ENCODE measurements at places on chromosomes 2 and 18. TPM values are rescaled to one million over a fixed set of nuclear protein-coding genes. Genes with fewer than 3 reads are reported as not detected.

GRCh38 chr2:170298115-170298514, 120.2 kb downstream of the MYO3B start:
- H3K36me3 ChIP-seq: no peaks in the 10 kb centered on the region
- no peaks in the 10 kb centered on the region for H3K4me1 ChIP-seq
- DNase-seq: no peak
- no peak overlapping the region for H3K4me3 ChIP-seq
- no peaks in the 10 kb centered on the region for H3K27me3 ChIP-seq

PROM2 gene
- 11.5 TPM for total RNA-seq

GRCh38 chr2:115303-115702, 69.0 kb upstream of the FAM110C start:
- H3K4me3 ChIP-seq: no peak overlapping the region
- peak; percentile 32 for DNase-seq
- H3K36me3 ChIP-seq: no peaks in the 10 kb centered on the region
- no peaks in the 10 kb centered on the region for H3K27me3 ChIP-seq
- no peaks in the 10 kb centered on the region for H3K4me1 ChIP-seq
- H3K27ac ChIP-seq: no peak overlapping the region

DNA sequence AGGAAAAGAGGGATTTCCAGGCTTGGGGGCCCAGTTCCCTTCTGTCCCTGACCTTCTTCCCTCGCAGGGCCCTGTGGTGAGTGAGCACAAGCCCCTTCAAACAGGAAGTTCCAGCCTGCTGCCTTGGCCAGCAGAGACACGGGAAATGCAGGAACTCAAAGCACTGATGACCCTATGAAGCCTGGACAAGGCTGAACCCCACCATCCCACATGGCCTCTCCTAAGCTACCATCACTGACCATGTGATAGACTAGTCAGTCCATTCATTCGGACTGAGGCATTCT, 196.4 kb downstream of the TNS1 start:
- H3K4me3 ChIP-seq: no peak overlapping the region
- H3K36me3 ChIP-seq: peaks cover 79% of the 10 kb centered on the region
- no peak for DNase-seq

DNA sequence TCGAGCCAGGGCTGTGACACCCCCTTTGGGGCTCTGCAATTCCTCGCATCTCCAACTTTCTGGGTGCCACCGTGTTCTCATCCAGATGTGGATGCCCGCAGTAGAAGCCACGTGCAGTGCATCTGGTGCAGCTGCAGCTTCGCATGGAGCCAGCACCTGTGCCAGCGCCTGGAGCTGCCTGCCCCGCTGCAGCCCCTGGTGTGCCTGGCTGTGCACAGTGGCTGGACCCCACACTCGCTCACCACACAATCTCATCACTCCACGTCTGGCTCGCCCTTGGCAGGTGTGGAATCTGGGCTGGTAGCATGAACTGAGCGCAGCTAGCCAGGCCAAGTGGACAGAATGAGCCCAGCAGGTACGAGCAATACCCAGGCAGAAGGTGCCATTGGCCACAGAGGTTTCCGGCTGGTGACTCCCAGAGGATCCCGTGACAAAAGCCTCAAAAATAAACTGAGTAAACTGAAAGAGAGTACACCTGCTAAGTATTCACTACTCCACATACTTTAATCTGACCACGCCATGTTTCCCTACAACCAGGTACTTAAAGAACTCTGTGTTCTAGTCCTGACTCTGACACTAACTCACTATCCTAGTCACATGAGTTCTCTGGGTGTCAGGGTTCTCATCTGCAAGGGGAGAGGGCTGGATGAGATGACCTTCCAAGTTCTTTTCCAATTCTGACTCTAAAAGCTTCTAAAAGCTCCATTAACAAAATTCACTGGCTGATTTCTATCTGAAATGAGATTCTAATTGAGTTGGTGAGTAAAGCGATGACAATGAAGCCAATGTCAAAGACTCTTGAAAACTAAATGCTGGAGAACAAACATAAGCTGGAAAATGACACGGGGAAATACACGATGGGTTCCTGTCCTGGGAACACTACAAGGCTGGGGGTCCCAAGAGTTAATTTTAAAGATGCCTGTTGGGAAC, 37.1 kb downstream of the RNF152 start:
- no peak overlapping the region for H3K4me3 ChIP-seq
- DNase-seq: no peak
- H3K27me3 ChIP-seq: no peaks in the 10 kb centered on the region

DNA sequence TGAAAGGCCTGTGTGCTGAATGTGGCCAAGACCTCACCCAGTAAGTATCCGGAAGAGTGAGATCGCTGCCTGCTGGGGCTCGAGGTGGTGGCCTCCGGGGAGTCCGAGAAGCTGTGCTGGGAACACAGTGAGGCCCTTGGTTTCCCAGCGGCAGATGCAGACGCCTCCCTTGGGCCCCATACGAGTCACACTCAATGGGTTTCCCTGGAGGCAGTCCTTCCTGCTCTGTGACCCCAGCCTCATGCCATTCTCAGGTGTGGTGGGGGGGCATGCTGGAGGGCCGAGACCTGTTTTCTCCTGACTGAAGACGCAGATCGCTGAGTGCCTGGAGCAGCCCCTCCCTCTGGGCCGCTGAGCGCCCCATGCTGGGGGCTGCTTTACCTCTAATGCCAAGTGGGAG, 15.7 kb downstream of the CTDP1 start:
- H3K36me3 ChIP-seq: peaks cover 10% of the 10 kb centered on the region
- no peak for DNase-seq
- H3K4me3 ChIP-seq: no peak overlapping the region
- H3K27me3 ChIP-seq: no peaks in the 10 kb centered on the region
- H3K27ac ChIP-seq: no peak overlapping the region

GRCh38 chr2:72157871-72158771, 10.5 kb upstream of the CYP26B1 start:
- H3K4me3 ChIP-seq: no peak overlapping the region
- no peak overlapping the region for H3K27ac ChIP-seq
- no peak for DNase-seq
- H3K27me3 ChIP-seq: peaks cover 5% of the 10 kb centered on the region
- no peaks in the 10 kb centered on the region for H3K4me1 ChIP-seq

SNORC gene
- total RNA-seq: 0.97 TPM

MAL gene
- total RNA-seq: 19.0 TPM

INPP5D gene
- 26.1 TPM for total RNA-seq

GRCh38 chr2:233656443-233656842, 15.3 kb upstream of the UGT1A9 start:
- H3K4me3 ChIP-seq: no peak overlapping the region
- no peaks in the 10 kb centered on the region for H3K27me3 ChIP-seq
- H3K27ac ChIP-seq: no peak overlapping the region
- DNase-seq: no peak
- no peaks in the 10 kb centered on the region for H3K4me1 ChIP-seq
- no peaks in the 10 kb centered on the region for H3K36me3 ChIP-seq

DNA sequence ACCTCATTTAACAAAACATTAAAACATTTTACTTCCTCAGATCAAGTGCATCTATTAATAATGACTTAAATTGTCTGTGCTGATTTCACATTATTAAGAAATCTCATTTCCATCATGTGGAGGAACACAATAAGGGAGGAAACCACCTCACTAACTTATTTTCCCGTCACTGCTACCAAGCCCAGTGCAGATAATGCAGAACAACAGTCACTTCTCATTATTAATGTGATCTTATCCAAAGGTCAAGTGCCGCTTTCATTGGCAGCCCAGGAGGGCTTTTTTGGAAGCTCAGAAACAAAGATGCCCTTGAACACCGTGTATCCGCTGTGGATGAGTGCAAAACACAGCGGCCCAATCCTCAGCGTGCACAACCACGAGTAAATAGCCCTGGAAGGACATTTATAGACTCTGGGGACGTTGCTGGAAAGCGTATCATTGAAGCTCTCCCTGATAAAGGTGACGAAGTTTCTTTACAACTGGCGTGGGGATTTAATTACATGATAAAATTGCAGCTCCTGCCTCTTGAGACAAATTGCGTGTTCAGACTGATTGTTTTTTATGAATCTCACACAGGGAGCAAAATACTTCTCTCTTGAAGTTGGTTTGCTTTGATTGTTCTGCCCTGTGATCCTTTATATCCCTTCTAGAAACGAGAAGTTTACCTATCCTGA, 13.2 kb downstream of the ASB18 start:
- peaks cover 10% of the 10 kb centered on the region for H3K27me3 ChIP-seq
- no peak for DNase-seq
- no peaks in the 10 kb centered on the region for H3K4me1 ChIP-seq
- H3K4me3 ChIP-seq: no peak overlapping the region
- H3K27ac ChIP-seq: peak overlapping the region; percentile 75

ABCG8 gene
- not detected for total RNA-seq

DNA sequence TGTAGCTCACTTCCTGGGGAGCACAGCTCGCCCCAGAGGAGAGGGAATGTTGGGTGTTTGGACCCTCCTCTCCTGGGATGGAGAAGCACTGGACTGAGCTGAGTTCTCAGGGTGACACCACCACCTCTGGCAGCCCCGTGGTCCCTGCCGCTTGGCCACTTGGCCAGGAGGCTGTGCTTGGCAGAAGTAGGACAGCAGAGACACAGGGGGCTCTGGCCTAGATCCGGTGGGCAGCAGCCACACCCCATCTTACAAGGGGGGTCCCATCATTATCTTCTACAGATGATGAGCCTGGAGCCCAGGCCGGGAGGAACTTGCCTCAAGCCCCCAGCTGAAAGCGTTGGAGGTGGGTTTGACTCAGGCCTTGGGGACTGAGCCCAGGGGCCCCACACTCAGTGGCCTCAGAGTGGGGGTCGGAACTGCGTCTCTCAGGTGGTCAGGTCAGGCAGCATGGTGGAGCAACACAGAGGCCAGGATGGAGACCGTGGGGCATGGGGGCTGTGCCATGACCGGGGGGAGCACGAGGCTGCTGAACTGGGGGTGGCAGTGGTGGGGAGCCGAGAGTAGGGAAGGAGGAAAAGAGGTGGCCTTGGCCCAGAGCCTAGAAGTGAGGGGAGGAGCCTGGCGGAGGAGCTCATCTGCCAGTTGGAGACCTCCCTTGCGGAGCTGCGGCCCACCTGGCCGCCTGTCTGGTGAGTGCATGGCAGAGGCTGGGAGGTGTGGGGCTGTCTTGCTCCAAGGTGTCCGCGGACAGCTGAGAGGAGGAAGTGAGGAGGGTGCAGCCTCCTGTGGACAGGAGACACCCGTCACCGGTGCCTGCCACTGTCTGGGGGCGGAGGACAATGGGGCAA, 63.6 kb upstream of the HDAC4 start:
- DNase-seq: no peak
- H3K36me3 ChIP-seq: no peaks in the 10 kb centered on the region
- no peaks in the 10 kb centered on the region for H3K27me3 ChIP-seq
- no peaks in the 10 kb centered on the region for H3K4me1 ChIP-seq

ALLC gene
- not detected for total RNA-seq

DNA sequence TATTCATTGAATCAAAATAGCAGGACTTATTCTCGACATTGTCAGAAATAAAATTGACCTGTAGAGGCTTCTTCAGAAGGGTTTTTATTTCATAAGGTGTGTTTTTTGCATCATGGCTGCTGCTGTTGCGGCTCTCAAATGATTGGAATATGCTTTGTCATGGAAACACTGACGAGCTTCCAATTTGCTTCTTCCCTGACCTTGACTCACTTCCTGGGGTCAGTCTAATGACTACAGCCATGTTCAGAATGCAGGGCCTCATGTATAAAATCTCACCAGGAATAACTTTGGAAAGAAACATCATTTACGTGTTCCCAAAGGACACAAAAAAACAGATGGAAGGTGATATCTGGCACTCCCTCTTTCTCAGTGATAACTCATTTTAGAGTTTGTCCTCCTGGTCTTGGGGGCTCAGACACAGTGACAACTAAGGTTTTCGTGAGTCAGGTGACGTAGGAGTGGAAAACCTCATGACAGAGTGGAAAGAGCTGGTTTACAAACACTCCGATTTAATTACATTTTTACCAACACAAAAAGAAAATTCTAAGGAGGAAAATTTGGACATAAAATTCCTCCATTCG, 467.0 kb upstream of the RAB12 start:
- H3K4me1 ChIP-seq: peaks cover 9% of the 10 kb centered on the region
- no peak overlapping the region for H3K27ac ChIP-seq
- H3K4me3 ChIP-seq: no peak overlapping the region
- H3K27me3 ChIP-seq: no peaks in the 10 kb centered on the region
- no peak for DNase-seq

ZNF514 gene
- 18.9 TPM for total RNA-seq

DNA sequence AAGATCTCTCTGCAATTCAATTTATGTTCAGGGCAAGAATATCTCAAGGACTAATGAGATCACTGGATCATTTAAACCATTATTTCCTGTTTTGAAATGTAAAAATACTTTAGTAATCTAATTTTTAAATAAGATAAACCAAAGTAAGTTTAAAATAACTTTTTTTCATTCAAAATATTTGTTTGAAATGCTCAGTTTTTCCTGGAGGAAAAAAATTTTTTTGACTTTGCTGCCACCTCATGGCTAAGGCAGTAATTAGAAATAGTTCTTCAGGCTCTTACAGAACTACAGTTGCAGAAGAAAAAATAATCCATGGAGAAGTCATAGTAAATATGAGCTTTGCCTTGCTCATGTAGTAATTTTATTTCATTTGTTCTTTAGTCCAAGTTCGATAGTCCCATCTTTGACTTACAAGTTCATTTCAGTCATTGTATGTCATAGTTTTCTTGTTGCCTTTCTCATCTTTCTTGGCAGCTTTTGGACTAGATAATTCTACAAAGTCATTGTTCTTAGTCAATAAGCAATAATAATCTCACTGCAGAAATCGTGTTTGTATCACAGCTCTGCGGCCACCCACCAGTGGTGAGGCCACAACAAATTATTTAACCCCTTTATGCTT, 127.4 kb downstream of the DPP4 start:
- DNase-seq: peak; percentile 62
- no peak overlapping the region for H3K4me3 ChIP-seq
- no peak overlapping the region for H3K27ac ChIP-seq
- H3K36me3 ChIP-seq: no peaks in the 10 kb centered on the region
- H3K27me3 ChIP-seq: peaks cover 4% of the 10 kb centered on the region

DNA sequence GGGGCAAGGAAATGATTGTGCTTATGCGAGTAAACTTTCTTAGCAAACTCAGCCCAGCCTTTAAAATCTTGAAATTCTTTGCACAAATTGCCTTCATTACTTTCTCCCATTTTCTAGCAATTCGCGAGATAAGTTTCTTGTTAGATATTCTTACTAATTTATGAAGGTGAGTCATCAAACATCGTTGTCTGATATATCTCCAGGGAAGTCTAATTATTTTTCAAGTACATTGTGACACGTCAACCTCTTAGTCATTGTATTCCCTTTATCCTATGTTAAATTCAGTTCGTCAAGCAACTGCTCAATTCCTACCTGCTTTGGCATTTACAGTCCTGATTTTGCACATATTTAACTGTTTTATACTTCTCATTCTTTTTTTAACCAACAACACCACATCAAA, 854.5 kb upstream of the CRIM1 start:
- H3K27me3 ChIP-seq: no peaks in the 10 kb centered on the region
- no peak overlapping the region for H3K4me3 ChIP-seq
- peaks cover 3% of the 10 kb centered on the region for H3K4me1 ChIP-seq
- no peaks in the 10 kb centered on the region for H3K36me3 ChIP-seq
- no peak overlapping the region for H3K27ac ChIP-seq
- no peak for DNase-seq

GRCh38 chr2:208210688-208211451, 21.0 kb upstream of the C2orf80 start:
- no peak overlapping the region for H3K27ac ChIP-seq
- no peaks in the 10 kb centered on the region for H3K27me3 ChIP-seq
- DNase-seq: no peak

- H3K27me3 ChIP-seq: no peaks in the 10 kb centered on the region
- no peak overlapping the region for H3K27ac ChIP-seq
- H3K4me3 ChIP-seq: no peak overlapping the region
- peaks cover 14% of the 10 kb centered on the region for H3K36me3 ChIP-seq
- DNase-seq: peak; percentile 64
Observed at GRCh38 chr2:230798769-230799399, 65.9 kb upstream of the ITM2C start.

CDK15 gene
- total RNA-seq: 2.3 TPM

GRCh38 chr18:59293317-59293716, 20.1 kb upstream of the RAX start:
- no peak overlapping the region for H3K27ac ChIP-seq
- no peak for DNase-seq
- H3K36me3 ChIP-seq: no peaks in the 10 kb centered on the region
- no peak overlapping the region for H3K4me3 ChIP-seq
